ACHN (cell line): ENCODE measurements at places on chromosomes 5 and 9.

GRCh38 chr5:170632266-170632984 lies 128.6 kb downstream of the KCNIP1 start:
- peak; percentile 28 for DNase-seq

GRCh38 chr5:111960476-111961215 lies 203.7 kb upstream of the NREP start:
- no peak for DNase-seq

DNA sequence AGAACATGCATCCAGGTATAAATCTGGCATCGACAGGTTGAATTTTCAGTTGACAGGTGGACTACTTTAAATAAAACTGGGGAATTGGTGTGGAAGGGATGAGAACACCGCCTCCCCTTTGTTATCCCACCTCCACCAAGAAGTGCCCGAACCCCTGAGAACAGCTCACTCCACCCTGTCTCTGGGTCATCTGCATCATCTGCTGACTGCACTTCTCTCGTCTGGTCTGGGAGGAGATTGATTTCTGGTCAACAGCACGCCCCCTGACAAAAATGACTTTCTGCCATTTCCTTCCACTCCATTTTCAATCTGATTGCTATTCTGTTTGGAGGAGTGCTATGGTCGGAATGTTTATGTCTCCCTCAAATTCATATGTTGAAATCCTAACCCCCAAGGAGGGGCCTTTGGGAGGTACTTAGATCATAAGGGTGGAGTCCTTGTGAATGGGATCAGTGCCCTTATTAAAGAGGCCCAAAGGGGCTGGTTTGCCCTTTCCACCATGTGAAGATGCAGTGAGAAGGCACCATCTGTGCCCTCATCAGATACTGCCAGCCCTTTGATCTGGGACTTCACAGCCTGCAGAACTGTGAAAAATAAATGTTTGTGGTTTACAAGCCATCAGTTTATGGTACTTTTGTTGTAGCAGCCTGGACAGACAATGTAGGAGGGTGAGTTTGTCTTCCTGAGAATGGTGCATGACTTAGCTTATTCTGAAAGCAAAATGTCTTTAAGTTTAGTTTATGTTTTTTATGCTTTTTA lies 145.7 kb downstream of the EGFLAM start:
- DNase-seq, result no peak

GRCh38 chr9:125446561-125447094 lies 185.0 kb downstream of the GAPVD1 start:
- no peak for DNase-seq

DNA sequence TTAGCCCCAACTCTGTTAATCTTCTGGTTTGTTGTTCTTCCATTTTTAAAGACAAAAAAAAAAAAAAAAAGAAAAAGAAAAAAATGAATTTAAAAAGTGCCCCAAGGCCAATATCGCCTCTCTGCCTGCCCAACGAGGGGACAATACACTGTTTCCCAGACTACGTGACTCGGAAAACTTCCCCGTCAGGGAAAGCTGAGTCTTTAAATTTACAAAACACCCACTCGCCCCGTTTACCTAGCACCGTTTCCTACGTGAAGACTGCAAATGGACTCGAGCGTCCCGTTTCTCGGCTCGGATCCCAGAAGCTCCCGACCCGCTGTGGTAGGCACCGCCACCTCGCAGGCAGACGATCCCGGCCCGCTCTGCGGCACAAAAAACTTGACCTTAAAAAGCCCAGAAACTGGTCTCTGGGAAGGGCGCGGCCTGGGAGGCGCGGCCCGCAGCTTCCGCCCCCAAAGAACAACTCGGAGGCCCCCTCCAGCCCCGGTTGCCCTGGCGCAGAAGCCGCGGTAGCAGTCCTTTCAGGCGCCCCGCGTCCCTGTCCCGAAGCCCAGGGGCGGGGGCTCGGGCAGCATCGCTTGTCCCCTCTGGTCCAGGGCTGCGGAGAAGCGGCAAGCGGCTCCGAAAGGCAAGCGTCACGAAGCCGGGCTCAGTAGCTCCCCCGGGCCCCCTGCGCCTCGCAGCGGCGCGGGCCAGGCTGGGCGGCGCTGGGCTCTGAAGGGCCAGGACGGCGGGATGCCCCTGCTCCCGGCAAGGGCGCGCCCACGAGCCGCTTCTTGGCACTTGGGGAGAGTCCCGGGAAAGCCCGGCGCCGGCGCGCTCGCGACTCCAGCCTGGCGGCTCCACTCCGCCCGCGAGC lies at the start of gene GCNT4:
TSS of gene GCNT4 (minus strand) at position 367 of the 862 bp plus-strand sequence. CDS start 22,521 bp downstream, outside the sequence.
- DNase-seq, result peak; percentile 43

- DNase-seq, result peak; percentile 18
These were observed 21.9 kb upstream of the DUSP1 start for GRCh38 chr5:172792701-172793570.

DNA sequence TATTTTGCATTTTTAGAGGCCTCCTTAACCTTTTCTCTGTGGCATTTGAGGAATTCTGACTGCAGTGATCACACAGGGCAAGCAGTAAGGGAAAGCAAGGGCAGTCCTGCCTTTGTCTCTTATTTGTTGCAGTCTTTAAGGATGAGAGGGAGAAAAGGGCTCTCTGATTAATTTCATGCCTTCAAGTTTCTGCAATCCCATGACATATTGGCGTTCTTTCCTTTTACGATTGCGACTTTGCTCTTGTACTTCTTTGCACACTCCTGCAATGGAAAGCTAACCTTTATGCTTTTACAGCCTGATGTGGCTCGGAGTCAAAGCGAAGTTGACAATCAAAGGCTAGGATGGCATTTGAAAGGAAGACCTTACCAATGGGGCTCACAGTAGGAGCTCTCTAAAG lies 698.4 kb downstream of the DNAH5 start:
- no peak for DNase-seq

DNA sequence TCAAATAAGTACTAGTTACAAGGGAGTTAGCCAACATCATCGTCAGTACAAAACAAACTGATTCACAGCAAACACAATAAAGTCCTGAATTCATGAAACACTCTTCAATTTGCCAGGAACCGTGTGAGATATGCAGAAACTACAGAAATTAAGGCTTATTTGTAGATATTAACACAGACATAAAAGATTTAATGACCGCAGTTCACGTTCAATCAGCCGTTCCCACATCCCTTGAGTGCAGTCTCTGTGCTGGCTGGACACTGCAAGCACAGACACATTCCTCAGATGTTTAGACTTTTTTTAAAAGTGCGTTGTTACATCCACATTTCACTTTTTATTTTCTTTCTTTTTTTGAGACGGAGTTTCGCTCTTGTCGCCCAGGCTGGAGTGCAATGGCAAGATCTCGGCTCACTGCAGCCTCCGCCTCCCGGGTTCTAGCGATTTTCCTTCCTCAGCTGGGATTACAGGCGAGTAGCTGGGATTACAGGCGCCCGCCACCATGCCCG lies 566 bp upstream of the CEP78 start:
- DNase-seq, result peak; percentile 29

DNA sequence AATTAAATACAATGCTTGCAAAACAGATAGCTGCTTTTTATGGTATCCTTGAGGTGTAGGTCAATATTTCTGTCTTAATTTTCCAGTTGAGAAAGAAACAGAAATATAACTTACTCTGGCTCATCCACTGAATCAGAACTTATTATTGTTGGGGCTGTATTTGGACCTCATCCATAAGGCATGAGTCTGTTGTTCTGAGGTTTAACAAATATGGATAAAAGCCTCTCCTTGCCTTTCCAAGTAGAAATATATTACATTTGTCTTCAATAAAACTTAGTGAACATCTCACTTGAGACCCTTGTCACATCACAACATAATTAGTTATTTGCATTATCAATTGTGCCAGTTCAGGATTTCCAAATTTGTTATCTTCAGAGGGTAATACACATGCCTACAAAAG lies 525.8 kb downstream of the AGTPBP1 start:
- no peak for DNase-seq

- DNase-seq, result no peak
These were observed 64.5 kb downstream of the RASEF start for GRCh38 chr9:82998409-82998808.

GRCh38 chr5:137696481-137696880 lies 39.4 kb downstream of the KLHL3 start:
- no peak for DNase-seq

GRCh38 chr5:177122566-177122965 lies 11.0 kb upstream of the NSD1 start:
- DNase-seq, result no peak

- DNase-seq, result no peak
These were observed 16.3 kb upstream of the IZUMO3 start for GRCh38 chr9:24561957-24562356.

DNA sequence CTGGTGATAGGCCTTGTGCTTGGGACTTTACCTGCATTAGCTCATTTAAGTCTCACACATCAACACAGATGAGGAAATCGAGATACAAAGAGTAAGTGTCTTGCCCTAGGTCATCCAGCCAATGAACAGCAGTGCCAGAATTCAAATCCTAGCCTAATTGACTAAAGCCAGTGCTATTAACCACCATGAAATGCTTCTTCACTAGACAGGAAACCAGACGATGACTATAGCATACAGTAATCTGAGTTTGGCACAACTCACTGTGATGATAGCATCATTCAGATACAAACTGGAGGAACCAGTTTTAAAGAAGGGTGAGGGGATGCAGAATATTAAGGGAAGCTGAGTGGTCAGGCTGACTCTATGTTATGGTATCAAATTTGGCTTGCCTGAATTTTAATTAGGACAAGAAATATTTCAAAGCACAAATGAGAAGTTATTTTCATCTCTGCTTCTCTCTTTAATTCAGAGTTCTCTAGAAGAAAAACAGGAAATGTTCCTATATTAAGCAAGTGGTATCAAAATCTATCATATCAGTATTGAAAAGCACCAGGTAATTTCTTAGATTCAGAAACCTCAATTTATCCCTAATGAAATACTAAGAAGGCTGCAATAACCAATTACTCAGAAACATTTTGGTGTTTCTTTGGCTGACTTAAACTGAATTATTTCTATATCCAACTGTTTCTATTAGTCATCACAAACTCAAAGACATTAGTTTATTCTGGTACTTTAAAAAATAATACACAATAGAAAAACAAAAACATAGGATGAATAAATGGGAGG lies 147.0 kb upstream of the RASA1 start:
- DNase-seq, result peak; percentile 92

DNA sequence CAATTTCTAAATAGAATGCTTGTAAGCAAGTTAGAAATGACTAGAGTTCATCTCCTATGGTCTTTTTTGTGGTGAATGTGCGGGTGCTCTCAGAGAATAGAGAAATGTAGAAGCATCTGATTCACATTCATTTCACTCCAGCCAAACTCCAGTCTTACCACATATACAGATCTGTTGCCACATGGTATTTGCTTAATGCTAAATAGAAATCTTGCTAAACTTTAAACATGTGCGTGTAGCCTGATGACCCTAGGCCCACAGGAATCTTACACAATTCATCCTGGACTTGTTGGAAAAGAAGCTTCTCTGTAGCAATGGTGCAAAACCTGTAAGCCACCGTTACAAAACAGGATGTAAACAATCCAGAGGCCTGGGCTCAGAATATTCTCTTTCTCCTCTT lies 135.2 kb downstream of the PCSK1 start:
- no peak for DNase-seq
